ENCODE measurements at places on chromosomes 1 and 21.

DNA sequence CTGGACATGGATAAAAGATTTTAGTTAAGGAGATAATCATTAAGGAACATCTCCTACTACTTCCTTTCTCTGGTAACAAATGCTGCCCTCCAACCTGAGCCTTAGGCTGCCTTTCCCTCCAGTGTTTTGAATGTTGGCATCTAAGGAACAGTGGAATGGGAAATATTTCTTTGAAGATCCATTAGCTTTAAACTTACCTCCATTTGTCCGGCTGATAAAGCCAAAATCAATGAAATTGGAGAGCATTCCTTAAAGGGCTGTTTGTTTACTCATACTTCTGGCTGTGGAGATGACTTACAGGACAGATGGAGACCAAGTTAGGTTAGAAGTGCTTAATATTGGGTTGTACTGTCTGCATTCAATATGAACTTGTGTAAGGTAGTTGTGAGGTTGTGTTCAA, 439.1 kb downstream of the PLA2G4A start:
- DNase-seq = no peak

DNA sequence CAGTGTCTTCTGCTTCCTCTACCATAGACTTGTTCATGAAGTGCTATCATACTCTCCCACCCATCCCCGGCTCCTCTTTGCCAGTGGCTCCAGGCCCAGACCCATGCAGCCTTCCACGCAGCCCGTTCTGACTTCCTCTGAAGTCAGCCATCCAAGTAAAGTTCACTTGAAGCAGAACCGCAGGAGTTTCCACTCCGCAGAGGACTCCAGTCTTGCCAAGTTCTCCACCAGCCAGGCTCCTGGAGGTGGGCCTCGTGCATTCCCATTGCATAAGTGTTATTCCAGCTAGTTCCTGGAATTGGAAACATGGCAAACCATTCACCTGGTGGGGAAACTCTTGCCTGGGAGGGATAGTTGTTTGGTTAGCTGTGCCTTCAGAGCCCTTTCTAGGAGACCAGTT, 185.1 kb downstream of the PLPP3 start:
- no peak for DNase-seq

GRCh38 chr1:153178922-153179321, 24.3 kb upstream of the LELP1 start:
- no peak for DNase-seq

DNA sequence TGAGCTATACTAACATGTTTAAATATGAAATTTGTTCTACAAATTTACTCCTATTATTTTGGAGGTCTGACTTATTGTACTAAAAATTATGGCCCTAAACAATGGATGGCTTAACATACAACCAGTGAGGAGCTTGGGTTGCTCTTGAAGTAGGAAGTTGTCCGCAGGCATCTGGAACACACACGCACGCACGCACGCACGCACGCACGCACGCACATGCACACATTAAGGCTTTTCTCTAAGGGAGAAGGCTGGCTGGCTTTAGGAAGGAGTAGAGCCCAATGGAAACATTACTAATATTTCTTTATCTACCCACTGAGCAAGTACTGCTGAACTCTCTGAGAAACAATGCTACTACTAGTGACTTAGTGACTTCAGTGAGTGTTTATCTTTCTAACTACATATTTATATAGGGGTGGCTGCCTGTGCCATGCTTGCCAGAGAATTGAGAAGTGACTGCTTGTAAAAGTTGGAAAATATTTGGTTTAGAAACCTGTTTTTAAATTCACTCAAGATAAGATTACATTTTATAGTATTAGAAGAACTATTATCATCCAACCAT, 16.2 kb upstream of the ARHGAP29 start:
- DNase-seq = no peak

GRCh38 chr1:233081735-233082134, 131.3 kb downstream of the NTPCR start:
- no peak for DNase-seq

DNA sequence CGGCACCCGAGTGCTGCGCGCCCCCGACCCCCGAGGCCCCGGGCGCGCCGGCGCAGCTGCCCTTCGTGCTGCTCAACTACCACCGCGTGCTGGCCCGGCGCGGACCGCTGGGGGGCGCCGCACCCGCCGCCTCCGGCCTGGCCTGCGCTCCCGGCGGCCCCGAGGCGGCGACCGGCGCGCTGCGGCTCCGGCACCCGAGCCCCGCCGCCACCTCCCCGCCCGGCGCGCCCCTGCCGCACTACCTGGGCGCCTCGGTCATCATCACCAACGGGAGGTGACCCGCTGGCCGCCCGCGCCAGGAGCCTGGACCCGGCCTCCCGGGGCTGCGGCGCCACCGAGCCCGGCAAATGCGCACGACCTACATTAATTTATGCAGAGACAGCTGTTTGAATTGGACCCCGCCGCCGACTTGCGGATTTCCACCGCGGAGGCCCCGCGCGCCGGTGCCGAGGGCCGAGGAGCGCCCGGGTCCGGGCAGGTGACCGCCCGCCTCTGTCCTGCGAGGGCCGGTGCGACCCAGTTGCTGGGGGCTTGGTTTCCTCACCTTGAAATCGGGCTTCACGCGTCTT, 49.0 kb downstream of the SIM2 start:
- peak; percentile 17 for DNase-seq

- DNase-seq = no peak
Observed at GRCh38 chr1:248140846-248141245, 4.1 kb upstream of the OR2M5 start.

GRCh38 chr1:204335085-204335484, 24.6 kb downstream of the PLEKHA6 start:
- DNase-seq = no peak

GRCh38 chr1:83697961-83698360, 301.0 kb downstream of the TTLL7 start:
- no peak for DNase-seq

- no peak for DNase-seq
Observed at GRCh38 chr1:211017075-211017718, 116.8 kb downstream of the KCNH1 start.

Measured in stimulated activated CD4-positive, alpha-beta T cell treated with anti-CD3 and anti-CD28 coated beads, TNF-alpha, amount 100 ng/mL, for 1 hour (primary cell).